ENCODE measurements at places on chromosomes 7 and 10. TPM values are rescaled to one million over a fixed set of nuclear protein-coding genes. Genes with fewer than 3 reads are reported as not detected.

The SOSTDC1 gene
- total RNA-seq, result not detected

The ADCYAP1R1 gene
- total RNA-seq, result 7.4 TPM

GRCh38 chr7:93992421-93993110 is 11.6 kb downstream of the BET1 start:
- no peak for DNase-seq

The WIPF3 gene
- total RNA-seq, result 11.8 TPM

GRCh38 chr7:94658826-94659225 is 2.9 kb upstream of the SGCE start:
- DNase-seq, result no peak

Data from H9 (cell line).